GM19239 (cell line): ENCODE measurements at places on chromosomes 7 and 10.

DNA sequence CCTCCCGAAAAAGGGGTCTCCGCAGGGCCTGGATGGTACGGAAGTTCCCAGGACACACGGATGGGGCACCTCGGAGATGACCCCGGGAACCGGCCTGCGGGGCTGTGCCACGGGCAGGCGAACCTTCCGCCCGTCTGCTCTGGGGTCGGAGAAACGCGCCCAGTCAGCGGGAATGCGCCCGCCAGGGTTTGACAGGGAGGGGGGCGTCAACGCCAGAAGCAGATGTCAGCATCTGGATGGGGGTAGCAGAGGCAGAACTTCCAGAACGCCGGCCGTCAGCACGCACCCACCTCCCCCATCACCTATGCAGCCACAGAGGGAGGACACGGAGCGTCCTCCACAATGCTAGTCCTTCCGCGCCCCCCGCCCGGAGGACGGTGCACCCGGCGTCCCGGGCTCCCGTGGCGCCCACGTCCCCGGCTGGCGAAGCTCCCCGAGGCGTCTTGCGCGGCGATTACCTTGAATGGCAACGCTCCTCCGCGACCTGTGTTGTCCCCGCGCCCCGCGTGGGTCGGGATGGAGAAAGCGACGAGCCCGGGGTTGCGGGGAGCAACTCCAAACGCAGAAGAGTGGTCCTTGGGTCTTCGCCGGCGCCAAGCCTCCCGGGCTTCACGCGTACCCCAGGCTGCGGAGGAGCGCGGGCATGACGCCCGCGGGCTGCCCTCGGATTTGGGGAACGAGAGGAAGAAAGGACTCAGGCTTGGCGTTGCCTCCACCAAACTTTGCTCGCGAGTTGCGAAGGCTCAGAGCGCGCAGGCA, 561 bp downstream of the FGFR2 start:
- DNase-seq = no peak

GRCh38 chr7:87003872-87004798, 55.3 kb downstream of the ELAPOR2 start:
- DNase-seq = no peak

GRCh38 chr7:116173051-116174028, 37.0 kb upstream of the TES start:
- DNase-seq = no peak

- DNase-seq = no peak
Measured at GRCh38 chr7:84497873-84498272, 303.3 kb upstream of the SEMA3A start.

- DNase-seq = no peak
Measured at GRCh38 chr7:74452748-74453321, 871 bp upstream of the GTF2IRD1 start.

DNA sequence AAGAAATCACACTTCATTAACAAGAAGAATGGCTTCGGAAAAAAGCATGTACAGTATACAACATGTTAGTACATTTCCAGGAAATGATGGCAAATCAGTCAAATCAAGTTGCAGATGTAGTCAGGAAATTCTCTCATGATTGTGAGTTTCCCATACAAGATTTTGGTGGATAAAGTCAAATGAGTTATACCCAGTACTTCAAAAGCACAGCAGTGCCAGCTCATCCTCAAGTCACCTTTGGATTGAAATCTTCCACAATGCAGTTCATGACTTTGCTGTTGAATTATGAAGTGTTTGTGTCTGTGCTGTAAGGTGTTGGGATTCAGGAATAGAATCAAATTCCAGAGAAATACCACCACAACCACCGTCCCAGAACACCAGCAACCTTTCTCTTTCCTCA, 301.3 kb upstream of the BMPER start:
- DNase-seq = no peak

DNA sequence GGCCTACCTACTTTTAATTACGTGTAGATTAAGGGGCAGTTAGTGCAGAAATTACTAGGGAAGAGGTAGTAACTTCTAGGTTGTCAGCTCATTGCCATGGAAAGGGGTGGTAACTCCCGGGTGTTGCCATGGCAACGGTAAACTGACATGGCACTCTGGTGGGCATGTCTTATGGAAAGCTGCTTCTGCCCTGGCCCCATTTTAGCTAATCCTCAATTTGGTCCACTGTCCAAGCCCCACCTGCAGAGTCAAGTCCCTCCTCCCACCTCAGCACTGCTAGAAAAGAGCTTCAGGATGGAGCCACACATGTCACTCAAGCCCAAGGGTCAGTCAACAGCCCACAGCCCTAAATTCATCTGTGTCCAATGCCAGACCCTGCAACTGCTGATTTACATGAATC, 7.5 kb upstream of the ZKSCAN1 start:
- no peak for DNase-seq

- no peak for DNase-seq
Measured at GRCh38 chr7:27173511-27173955, 587 bp downstream of the HOXA10 start.

DNA sequence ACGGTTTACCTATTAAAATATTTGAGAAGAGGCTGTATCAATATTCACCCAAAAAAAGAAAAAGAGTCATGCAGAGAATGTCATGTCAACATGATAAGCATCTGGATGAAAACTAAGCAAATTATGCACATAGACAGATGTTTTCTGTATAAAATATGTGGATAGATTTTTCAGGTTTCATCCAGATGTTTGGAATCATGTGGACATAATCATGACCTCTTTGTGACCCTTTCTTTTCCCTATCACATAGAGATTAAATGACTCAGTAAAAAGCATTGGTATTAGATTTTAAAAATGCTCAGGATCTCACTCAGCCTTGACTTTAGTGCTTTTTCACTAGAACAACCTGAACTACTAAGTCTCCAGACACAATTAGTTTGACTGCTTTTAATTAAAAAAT, 90.0 kb downstream of the FOXP2 start:
- no peak for DNase-seq

DNA sequence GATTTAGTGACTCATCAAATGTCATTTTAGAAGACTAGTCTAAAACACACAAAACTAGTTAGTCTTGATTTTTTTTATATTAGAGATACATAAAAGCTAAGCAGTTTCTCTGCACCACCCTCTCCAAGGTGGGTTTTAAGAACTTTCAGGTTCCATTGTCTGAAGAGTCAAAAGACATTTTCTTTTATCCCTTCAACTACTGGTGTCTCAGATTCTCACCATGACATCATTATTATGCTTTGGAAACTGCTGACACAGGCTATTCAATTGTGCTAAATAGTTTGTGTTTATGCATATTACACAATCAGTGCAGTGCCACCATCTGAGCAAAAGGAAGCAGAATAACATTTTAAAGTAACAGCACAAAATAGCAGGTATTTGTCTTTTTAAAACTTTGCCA, 52.2 kb downstream of the IGF2BP3 start:
- no peak for DNase-seq

- DNase-seq = peak; percentile 37
Measured at GRCh38 chr7:155206318-155207020, 91.2 kb upstream of the INSIG1 start.

- no peak for DNase-seq
Measured at GRCh38 chr7:81803267-81803666, 33.4 kb upstream of the HGF start.

DNA sequence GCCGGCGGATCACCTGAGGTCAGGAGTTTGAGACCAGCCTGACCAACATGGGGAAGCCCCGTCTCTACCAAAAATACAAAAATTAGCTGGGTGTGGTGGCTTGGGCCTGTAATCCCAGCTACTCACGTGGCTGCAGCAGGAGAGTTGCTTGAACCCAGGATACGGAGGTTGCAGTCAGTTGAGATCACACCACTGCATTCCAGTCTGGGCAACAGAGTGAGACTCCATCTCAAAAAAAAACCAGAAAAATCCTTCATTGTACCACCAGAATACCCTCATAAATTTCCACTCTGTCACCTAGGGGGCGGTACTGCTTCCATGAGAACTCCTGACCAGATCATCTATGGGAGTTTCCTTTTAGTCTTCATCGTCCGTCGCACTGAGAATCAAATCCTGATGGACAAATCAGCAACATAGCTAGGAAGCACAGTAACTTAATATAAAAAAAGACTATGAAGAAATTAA, 225.8 kb upstream of the KLF14 start:
- no peak for DNase-seq
